ENCODE measurements at places on chromosomes 7 and 10.
A peak's percentile ranks its signal among the peaks of the same experiment; 100 is the strongest.

GRCh38 chr7:79624336-79624735 lies 170.9 kb upstream of the MAGI2 start:
- H3K4me3 ChIP-seq = no peak overlapping the region
- no peak for DNase-seq
- no peak overlapping the region for H3K27ac ChIP-seq
- H3K4me1 ChIP-seq = no peaks in the 10 kb centered on the region

DNA sequence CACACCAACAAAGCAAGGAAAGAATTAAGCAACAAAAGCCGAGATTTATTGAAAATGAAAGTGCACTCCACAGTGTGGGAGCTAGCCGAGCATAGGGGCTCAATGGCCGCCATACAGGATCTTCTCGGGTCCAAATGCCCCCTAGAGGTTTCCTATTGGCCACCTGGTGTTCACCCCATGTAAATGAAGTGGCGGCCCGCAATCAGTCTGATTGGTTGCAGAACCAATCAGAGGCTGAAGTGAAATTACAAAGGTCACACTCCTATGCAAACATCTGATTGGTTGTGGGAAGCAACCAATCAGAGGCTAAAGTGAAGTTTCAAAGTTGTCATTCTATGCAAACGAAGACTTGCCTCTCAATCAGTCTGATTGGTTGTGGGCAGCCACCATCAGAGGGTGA lies 61.8 kb upstream of the SLC35B4 start:
- H3K4me3 ChIP-seq = no peak overlapping the region
- no peak overlapping the region for H3K27ac ChIP-seq
- H3K27me3 ChIP-seq = no peaks in the 10 kb centered on the region

DNA sequence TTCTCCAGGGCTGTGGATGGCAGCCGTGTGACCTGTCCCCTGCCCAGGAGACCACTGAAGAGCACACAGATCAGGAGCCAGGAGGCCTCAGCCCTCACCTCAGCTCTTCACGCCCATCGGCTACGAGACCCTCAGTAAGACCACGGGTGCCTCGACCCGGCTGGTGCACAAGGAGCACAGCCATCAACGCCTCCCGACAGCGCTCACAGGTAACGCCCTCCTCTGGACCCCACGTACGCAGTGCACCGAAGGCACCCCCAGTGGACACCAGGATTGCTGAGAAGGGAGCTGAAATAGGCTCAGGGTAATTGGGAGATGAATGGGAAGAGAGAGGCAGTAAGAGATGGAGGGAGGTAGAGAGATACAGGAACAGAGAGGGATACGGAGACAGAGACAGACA lies 291.3 kb downstream of the WDR37 start:
- H3K36me3 ChIP-seq = no peaks in the 10 kb centered on the region
- H3K4me3 ChIP-seq = no peak overlapping the region
- DNase-seq = no peak
- no peak overlapping the region for H3K27ac ChIP-seq
- no peaks in the 10 kb centered on the region for H3K27me3 ChIP-seq

- peak; percentile 19 for DNase-seq
- peaks cover 30% of the 10 kb centered on the region for H3K27me3 ChIP-seq
- no peak within 1 kb of the TSS for H3K27ac ChIP-seq
- H3K4me3 ChIP-seq = no peak within 1 kb of the TSS
- no peaks in the 10 kb centered on the region for H3K36me3 ChIP-seq
- H3K4me1 ChIP-seq = peaks cover 17% of the 10 kb centered on the region
These were observed at the start of gene PLXNA4 for GRCh38 chr7:132575982-132576720. Gene PLXNA4 (minus strand): TSS chr7:132576470. CDS start chr7:132508693, 67,777 bp downstream.

DNA sequence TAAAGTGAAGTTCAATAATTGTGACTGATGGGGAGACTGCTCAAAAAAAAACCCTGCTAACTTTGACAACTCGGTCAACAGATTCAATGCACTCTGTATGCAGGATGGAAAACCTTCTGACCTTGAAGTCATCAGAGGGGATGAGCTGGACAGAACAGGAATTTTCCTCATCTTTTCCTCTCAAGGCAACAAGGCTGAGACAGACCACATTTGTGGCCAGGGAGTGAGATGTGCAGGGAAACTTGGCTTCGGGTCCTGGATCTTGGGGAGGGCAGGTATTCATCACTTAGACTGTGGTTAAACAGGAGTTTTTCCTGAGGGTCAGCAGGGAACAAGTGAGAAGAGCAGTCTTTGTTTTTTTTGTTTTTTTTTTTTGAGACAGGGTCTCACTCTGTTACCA lies 100.6 kb downstream of the BAMBI start:
- no peaks in the 10 kb centered on the region for H3K36me3 ChIP-seq
- no peak overlapping the region for H3K4me3 ChIP-seq
- H3K27me3 ChIP-seq = no peaks in the 10 kb centered on the region
- H3K4me1 ChIP-seq = peaks cover 5% of the 10 kb centered on the region
- H3K27ac ChIP-seq = no peak overlapping the region

GRCh38 chr7:31066516-31067130 lies 14.5 kb downstream of the ADCYAP1R1 start:
- no peak for DNase-seq
- no peaks in the 10 kb centered on the region for H3K36me3 ChIP-seq
- H3K4me1 ChIP-seq = no peaks in the 10 kb centered on the region
- H3K27me3 ChIP-seq = no peaks in the 10 kb centered on the region

DNA sequence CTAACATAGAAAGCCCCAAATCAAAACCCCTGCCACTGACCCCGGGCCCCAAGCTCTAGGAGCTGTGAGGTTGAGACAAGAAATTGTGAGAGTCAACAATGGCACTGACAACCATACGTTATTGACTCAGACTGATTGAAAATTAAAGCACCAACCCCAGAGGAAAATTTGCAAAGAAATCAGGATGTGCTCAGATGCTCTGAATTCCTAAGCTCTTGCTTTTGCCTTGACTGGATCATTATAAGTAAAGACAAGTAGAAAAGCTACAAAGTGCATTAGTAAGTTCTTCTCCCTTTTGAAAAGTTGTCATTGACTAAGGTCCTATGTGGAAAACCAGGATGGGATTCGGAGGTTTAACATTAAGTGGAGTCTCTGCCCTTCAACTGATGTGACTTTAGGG lies 130.2 kb downstream of the SAMD9 start:
- no peaks in the 10 kb centered on the region for H3K36me3 ChIP-seq
- H3K4me3 ChIP-seq = no peak overlapping the region
- no peak for DNase-seq
- H3K27ac ChIP-seq = no peak overlapping the region
- H3K27me3 ChIP-seq = no peaks in the 10 kb centered on the region

DNA sequence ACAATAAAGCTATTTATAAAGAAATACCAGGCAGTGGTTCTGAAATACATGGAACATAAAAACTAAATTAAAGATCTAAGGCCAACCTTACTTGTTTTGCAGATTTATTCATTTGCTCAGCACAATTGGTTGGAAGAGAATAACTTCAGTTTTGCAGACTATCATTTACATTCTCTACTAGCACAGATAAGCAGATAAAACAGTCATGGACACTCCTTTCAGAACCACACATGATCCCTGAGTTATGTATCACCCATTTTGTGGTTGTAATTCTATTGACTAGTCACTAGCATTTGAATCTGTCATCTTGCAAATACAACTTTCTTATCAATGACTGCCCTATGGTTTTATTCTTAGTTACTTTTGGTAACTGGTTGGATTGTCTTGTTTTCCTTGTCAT lies 45.1 kb downstream of the PRKAR2B start:
- H3K4me1 ChIP-seq = no peaks in the 10 kb centered on the region
- H3K36me3 ChIP-seq = no peaks in the 10 kb centered on the region
- DNase-seq = no peak
- no peaks in the 10 kb centered on the region for H3K27me3 ChIP-seq
- no peak overlapping the region for H3K27ac ChIP-seq

- H3K36me3 ChIP-seq = no peaks in the 10 kb centered on the region
- no peaks in the 10 kb centered on the region for H3K27me3 ChIP-seq
- H3K4me3 ChIP-seq = no peak overlapping the region
These were observed 115.0 kb upstream of the AFAP1L2 start for GRCh38 chr10:114519306-114519669.

DNA sequence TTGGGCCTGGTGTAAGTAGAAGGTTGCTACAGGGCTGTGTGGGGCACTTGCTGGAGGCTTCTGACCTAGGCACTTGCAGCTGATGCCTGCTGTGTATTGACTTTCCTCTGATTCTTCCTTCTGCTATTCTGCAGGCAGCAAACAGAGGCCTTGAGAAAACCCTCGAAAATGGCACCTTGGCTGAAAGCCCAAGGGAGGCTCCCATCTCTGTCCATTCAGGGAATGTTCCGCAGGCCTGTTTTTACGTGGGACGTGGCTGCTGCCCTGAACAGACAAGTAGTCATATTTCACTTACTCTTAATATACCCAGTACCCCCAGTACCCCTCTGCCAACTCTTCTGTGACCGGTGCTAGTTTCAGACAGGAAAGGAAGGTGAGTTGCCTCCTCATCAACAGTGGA lies 664.7 kb downstream of the INHBA start:
- H3K4me1 ChIP-seq = no peaks in the 10 kb centered on the region
- no peak overlapping the region for H3K27ac ChIP-seq
- no peak for DNase-seq

GRCh38 chr7:128909625-128910568 lies 612 bp downstream of the KCP start:
- no peak overlapping the region for H3K4me3 ChIP-seq
- H3K4me1 ChIP-seq = peaks cover 10% of the 10 kb centered on the region
- no peak for DNase-seq

- H3K27me3 ChIP-seq = no peaks in the 10 kb centered on the region
- H3K36me3 ChIP-seq = no peaks in the 10 kb centered on the region
- no peak for DNase-seq
- H3K4me3 ChIP-seq = no peak overlapping the region
These were observed 19.3 kb downstream of the ADAMTS14 start for GRCh38 chr10:70691611-70692010.

DNA sequence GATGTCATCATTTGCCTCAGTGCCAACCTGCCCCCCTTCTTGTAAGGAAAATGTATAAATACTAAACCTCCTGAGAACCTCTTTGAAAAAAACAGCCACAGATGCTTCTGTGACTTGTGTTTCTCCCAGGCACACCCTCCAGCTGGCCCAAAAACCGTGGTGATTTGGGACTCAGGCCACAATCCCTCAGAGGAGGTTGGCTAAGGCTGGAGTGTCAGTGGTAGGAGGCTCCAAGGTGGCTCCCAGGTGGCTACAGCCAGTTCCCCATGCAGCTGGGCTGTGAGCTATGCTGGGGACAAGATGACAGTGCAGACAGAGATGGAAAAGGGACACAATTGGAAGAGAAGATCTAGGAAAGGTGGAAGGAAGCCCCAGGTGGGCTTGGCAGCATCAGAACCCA lies 104.7 kb downstream of the CPXM2 start:
- no peak for DNase-seq

DNA sequence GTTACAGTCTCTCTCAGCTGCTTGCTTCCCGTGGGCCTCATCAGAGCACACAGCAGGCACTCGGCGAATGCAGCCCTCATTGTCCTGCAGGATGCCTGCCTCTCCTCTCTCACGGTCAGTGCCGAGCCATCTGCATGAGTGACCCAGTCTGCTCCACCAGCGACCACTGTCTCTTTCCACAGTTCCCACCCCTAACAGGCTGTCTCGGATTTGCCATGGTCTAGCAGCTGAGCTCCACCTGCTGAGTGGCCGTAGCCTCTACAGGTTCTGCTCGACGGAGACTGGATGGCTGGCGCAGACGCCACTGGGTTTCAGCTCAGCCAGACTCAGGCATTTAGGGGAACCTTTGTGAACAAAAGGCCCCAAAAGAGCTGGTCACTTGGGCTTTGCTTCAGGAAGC lies 209.4 kb upstream of the FOXK1 start:
- H3K36me3 ChIP-seq = no peaks in the 10 kb centered on the region
- no peak overlapping the region for H3K4me3 ChIP-seq
- no peak for DNase-seq
- H3K27me3 ChIP-seq = no peaks in the 10 kb centered on the region
- no peak overlapping the region for H3K27ac ChIP-seq
- H3K4me1 ChIP-seq = no peaks in the 10 kb centered on the region

DNA sequence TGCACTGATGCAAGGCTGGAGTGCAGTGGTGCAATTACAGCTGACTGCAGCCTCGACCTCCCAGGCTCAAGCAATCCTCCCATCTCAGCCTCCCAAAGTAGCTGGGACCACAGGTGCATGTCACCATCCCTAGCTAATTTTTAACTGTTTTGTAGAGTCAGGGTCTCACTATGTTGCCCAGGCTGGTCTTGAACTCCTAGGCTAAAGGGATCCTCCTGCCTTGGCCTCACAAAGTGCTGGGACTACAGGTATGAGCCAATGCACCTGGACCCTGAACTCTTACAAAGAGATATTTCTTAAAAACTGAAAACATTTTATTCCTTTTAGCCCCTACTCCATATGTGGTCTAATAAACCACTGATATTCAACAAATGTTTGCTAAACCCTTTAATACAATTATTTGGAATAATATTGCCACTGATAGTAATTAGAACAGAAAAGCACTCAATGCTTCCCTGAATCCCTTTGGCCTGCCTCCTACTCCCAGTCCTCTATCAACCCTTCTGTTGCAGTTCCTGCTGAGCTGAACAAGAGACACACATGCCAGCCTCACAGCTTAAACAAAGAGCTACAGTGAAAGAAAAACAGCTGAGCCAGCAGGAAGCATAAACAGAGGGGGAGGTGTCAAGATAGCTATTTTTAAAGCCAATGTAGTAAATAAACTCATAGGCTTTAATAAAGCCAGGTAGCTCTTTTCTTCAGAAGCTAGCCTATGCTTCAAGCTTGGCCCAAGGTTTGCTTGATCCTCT lies 7.0 kb upstream of the GNAI1 start:
- no peaks in the 10 kb centered on the region for H3K27me3 ChIP-seq
- no peaks in the 10 kb centered on the region for H3K36me3 ChIP-seq
- H3K27ac ChIP-seq = no peak overlapping the region
- H3K4me1 ChIP-seq = no peaks in the 10 kb centered on the region
- DNase-seq = no peak

DNA sequence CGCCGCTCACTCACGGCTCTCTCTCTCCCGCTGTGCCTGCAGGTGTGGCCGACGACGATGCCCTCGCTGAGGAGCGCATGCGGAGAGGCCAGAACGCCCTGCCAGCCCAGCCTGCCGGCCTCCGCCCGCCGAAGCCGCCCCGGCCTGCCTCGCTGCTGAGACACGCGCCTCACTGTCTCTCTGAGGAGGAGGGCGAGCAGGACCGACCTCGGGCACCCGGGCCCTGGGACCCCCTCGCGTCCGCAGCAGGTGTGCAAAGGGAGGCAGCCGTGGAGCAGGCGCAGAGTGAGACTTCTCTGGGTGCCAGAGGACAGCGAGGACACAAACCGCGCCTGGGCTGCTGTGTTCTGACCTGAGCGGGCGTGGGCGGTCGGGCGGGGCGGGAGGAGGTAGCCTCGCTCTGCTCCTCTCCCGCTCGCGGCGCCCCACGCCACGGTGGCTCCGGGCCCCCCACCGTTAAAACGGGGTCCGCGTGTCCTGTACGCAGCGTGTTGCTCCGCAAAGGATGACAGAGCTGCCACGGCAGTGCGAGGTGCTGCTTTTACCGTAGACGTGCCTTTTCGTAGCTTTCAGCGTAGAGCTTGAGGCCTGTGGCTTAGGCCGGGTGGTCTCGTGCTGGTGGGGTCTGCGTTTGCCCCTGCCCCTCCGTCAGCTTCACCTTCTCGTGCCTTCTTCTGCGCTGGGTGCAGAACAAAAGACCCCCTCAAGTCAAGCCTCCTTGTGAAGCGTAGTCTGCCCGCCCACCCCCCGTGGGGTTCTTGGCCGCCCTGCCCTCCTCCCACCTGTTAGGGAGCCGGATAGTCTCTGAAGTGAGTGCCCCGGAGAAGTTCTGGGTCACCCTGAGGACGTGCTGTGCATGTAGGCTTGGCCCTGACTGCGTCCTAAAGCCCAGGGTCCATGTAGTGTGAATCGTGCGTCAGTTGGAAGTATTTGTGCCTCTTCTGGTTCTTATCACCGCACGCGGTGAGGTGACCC lies 73.2 kb downstream of the DNAJB6 start:
- no peak overlapping the region for H3K27ac ChIP-seq
- H3K4me3 ChIP-seq = no peak overlapping the region
- H3K4me1 ChIP-seq = no peaks in the 10 kb centered on the region
- DNase-seq = no peak
- peaks cover 6% of the 10 kb centered on the region for H3K36me3 ChIP-seq
- H3K27me3 ChIP-seq = no peaks in the 10 kb centered on the region

Data from body of pancreas (tissue), 4 donors.